Ammon's horn (tissue), 1 donor: ENCODE measurements at places on chromosomes 11 and 22.

GRCh38 chr11:126918556-126918955, 82.0 kb downstream of the KIRREL3 start:
- DNase-seq, result no peak

DNA sequence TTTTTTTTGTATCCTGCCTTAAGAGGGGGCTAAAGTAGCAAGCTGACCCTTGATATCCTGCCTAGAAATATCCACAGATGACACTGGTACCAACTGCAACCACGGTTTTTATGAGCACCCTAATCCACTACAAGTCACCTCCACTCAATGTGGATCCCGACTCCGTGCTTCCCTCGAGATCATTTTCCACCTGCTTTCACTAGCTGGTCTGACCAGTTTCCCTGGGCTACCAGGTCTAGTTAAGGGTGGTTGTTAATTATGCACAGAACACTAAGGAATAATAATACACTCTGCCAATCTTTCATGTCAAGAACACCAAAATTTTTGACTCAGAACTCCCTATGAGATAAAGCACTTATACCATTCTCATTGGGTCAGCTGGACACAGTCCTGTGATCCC, 82.3 kb downstream of the ABTB2 start:
- no peak for DNase-seq

- DNase-seq, result no peak
Measured at GRCh38 chr22:33555814-33556522, 364.3 kb downstream of the LARGE1 start.

- DNase-seq, result no peak
Measured at GRCh38 chr22:47195484-47196165, 433.2 kb downstream of the TBC1D22A start.

- DNase-seq, result no peak
Measured at GRCh38 chr11:93715797-93716396, 25.4 kb downstream of the TAF1D start.

DNA sequence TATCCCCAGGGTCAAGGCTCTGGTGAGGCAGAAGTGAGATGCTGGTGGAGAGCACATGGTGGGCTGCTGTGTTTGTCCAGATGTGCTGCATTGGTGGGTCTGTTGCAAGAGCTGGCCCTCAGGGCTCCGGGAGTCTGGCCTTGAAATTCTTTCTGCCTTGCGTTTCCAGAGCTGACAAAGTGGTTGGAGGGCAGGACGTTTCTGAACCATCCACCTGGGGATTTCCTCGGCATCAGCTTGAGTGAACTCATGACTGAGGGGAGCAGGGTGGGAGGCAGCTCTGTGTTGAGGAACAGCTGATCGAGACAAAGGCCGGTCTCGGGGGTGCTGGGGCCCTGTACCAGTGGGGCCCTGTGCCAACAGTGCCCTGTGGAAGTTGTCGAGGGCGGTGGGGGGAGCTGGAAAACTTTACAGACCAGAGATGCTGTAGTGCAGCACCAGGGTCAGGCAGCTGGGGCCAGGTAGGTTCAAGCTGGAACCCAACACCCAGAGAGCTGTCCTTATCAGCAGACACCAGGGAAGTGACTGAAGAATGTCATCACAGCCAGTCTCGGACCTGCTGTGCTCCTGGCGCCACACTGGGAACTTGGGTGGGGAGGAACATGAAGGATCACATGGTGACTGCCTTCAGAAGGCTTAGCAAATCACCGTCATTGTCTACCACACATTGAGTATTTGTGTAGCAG, 4.9 kb downstream of the TSKU start:
- no peak for DNase-seq
